ENCODE measurements at places on chromosomes 16 and 17.

DNA sequence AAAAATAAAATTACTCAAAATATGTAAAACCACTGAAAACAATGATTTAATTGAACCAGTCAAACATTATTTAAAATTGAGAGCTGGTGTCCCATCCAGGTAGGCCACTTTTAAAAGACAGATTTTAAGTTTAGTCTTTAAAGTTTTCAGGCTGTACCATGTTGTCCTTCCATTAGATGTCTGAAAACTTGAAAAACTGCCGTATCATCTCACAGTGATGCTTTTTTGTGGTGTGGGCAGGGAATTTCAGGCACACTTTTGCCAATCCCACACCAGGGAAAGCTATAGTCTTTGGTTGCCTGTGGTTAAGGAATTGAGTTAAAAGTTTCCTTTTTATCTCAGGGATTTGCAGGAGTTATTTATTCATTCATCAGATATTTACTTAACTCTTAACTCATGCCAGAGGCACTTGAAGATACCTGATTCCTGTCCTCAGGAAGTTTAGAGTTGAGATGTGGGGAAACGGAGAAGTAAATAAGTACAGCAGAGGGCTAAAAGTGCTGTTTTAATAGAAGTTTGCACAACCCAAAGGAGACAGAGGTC lies 3.2 kb downstream of the SNTB2 start:
- no peak for DNase-seq

GRCh38 chr16:57260294-57260929 lies 15.4 kb downstream of the ARL2BP start:
- peak; percentile 55 for DNase-seq

DNA sequence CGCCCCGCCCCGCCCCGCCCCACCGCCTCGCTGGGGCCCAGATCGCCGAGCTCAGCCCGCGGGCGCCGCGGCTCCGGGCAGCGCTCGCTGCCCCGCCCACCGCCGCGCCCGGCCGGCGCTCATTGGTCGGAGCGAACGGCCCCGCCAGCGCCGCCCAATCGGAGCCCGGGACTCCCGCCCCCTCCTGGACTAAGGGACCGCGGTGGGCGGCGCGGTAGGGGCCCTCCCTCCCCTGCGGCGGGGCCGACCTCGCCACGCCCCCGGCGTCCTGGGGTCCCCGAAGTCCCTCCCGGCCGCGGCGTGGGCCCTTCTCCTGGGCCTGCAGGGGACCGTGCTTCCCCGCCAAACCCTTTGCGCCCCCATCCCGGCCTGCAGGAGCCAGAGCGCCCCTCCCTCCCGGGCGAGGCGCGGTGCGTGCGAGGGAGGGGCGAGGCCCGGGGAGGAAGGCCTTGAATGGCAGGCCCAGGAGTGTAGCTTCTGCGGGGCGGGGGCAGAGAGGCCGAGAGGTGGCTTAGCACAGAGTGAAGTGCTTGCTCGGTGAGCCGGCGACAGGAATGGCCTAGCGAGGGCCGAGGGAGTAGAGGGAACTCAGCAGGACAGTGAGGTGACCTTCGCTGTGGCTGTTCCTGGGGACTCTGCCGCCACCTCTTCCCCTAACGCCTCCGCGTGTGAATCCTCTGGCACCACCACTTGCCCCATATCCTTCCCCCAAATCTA lies at the start of gene CAMKK1:
TSS of gene CAMKK1 (minus strand) at position 51 of the 717 bp plus-strand sequence. CDS start 7,366 bp downstream, outside the sequence.
- DNase-seq = peak; percentile 79

DNA sequence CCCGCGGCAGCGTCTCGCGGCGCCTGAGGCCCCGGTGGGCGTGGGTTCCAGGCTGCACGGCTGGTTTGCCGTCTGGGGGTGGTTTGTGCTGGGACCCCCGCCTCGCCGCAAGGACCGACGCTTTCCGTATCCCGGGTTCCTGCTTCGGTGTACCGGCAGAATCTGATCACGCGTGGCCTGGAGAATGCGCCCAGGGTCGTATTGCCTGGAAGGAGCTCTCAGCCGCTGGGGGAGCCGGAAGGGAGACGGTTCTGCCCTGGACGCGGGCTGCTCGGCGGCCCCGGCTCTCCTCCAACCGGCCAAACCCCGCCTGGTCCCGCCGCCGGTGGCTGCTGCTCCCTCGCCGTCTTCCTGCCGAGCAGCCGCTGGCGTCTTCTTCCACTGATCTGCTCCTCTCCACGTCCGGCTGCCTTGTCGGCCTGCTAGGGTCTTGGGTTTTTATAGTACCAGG lies 39.8 kb downstream of the ZNF778 start:
- DNase-seq = no peak

DNA sequence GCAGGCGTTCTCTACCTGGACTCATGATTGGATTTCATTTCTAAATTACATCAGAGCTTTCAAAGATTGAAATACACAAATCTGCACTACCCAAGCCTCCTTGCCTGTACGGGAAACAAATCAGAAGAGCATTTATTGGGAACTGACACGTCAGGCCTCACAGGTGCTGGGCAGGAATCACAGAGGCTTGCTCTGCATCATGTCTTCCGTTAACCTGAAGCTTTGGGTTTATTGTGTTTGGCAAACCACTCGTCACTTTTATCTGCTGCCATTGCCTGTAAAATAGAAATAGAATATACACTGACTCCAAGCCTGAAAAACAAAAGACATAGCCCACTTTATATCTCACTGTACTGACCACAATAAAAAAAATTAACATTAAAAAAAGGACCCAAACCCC lies 7.9 kb upstream of the GEMIN4 start:
- no peak for DNase-seq

DNA sequence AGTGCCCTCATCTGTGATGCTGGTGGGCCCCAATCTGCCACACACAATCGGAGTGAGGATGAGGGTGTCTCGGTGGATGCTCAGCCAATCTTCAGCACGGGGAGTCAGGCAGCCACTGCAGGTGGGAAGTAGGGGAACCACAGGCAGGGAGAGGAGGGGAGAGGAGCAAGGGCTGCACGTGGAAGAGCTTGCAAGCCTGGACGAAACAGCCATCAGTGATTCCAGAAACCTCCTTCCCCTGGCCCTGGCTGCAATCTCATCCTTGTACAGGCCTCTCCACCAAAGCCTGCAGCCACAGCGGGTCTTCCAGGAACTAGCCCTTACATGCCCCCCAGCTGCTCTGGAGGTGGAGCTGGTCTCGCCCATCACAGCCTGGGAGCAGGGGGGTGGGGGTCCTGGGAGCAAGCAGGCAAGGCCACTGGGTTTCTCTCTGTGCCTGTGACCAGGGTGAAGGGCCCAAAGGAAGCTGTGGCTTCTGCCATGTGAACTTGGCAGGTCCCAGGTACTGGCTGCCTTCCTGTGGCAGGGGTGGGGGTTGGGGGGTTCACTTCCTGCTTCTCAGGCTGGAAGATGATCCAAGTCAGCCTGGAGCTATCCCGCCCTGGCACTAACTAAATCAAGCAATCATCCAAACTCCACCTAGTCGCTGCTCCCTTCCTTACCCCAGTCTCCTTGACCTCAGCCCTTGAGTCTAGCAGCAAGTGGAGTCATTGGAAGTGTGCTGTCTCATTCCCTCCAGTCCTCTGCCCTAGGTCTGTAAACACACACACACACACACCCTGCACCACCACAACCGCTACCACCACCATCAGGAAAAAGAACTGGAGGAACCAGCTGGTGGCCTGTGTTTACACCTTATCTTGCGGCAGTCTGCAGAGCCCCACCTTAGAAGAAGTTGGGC lies 29.4 kb upstream of the MLKL start:
- DNase-seq = no peak

GRCh38 chr17:45718791-45719190 lies 65.3 kb upstream of the CRHR1 start:
- DNase-seq = no peak

DNA sequence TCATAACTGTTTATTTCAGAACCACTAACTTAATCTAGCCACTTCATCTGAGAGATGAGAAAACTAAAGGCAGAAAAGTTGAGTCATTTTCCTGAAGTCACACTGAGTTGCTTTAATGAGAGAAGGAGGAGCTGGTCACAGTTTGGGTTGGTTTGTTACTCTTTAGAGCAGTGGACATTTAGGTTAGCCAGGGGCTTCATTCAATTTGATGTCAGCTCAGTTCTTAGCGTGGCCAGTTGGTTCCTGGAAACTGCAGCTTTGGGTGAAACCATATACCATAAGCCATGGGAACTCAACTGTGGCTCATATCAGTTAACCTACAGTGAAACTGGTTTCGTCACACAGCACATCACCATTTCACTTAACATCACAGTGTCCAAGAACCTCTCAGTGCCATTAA lies 59.2 kb upstream of the ADORA2B start:
- DNase-seq = peak; percentile 11

DNA sequence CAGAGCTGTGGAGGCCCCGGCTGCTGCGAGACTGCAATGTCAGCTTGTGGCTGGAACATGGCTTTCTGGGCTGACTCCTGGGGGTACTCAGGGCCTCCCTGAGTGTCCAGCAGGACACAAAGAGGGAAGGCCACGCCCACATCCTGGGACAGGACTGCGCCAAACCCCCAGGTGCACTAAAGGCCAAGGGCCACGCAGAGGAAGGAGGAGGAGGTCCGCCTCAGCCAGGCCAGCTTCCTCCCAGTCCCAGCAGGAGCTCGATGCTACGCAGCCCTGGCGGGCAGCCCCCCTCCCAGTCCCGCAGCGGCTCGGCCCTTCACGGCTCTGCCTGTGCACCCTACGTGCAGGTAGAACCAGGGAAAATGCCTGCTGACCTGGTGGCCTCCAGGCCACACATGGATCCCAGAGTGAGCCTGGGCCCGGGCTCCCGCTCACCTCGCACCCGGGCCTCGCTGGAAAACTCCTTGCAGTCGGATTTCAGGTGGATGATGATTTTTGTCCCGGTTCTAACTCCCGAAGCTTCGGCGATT lies 21.2 kb downstream of the DNASE1 start:
- DNase-seq = no peak

GRCh38 chr16:22206013-22206841 lies at the start of gene EEF2K:
Gene EEF2K (plus strand): TSS chr16:22206278. CDS start chr16:22225730, 19,452 bp downstream.
- peak; percentile 98 for DNase-seq

DNA sequence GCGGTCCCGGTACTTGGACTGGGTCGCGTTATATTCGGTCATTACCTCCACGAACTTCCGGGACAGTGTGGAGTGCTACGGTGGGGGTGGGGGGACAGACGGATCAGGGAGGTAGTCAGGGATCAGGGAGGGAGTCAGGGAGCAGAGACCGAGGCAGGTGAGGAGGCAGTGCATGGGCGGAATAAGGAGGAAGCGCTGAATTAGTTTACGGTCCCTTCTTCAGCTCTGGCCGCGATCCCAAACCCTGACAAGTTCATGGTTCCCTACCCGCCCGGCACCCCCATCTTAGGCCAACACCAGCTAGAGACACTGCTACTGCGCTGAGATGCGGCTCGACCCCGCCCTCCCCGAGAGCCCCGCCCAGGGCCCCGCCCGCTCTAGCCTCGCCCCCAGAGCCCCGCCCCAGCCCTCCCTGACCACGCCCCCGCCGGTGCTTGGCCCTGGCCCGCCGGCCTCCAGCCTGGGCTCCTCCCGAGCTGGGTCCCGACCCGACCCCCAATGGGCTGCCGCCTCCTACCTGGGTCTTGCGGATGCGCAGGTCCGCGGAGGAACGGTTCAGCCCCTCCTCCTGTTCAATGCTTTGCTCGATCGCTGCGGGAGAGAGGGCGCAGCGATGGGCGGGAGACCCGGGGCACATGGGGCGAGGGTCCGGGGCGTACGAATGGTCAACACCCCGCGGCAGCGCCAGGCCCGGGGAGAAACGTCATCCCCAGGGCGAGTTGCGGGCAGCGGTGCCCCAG lies 12.1 kb downstream of the HSD3B7 start:
- peak; percentile 87 for DNase-seq

GRCh38 chr17:77322514-77323412 lies 182.0 kb downstream of the SEC14L1 start:
- peak; percentile 97 for DNase-seq

DNA sequence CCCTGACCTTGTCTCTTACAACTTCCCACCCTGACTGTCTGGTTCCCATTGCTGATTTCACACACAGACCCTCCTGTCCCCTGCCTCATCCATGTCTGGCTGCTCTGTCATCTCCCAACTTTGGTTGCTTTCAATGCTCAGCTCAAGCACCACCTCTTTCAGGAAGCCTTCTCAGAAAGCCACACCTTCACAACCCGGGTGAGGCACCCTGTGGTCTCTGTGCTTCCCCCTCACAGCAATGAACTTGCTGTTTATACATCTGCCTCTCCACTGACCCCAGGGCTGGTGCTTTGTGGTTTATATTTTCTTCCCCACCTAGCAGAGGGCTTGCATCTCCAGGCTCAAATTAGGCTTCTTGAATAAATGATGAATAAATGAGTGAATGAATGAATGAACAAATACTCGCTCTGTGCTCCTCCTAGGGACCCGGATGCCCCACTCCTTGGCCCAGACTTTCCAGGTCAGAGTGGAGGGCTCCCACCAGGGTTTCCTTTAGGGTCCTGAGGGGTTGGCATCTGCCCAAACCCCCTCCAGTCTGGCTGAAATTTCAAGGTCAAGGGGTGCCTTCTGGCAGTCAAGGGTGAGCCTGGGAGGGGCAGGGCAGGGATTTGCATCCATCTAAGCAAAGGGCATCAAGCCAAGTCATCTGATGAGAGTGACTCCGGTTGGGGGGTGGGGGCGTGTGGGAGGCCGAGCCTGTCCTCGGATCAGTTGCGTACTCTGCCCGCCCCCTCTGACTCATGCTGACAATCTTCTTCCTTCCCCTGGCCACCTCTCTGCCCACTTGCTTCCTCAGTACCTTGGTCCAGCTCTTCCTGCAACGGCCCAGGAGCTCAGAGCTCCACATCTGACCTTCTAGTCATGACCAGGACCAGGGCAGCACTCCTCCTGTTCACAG lies at the start of gene ITGAX:
TSS of gene ITGAX (plus strand) at position 783 of the 898 bp plus-strand sequence. CDS start at position 862, 79 bp downstream.
- DNase-seq = peak; percentile 40

GRCh38 chr16:72064361-72064894 lies 1.4 kb downstream of the HPR start:
- DNase-seq = no peak

DNA sequence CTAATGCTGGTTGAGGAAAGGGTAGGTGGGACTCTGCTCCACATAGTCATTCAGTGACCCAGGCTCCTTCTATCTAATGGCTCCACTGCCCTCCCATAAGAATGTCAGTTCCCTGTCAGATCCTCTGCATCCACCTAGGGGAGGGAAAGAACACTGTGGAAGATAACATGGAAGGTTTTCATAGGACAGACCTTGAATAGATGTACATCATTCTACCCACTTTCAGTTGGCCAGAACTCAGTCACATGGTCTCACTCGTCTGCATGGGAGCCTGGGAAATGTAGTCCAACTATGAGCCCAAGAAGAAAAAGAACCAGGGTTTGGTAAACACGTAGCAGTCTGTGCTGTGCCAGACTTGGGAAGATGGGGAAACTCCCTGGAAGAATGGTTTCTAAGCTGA lies 27.1 kb upstream of the SCNN1B start:
- no peak for DNase-seq

- peak; percentile 43 for DNase-seq
Observed at GRCh38 chr16:47461598-47462266, 601 bp downstream of the PHKB start.

- no peak for DNase-seq
Observed at GRCh38 chr16:59356709-59357108, 622.6 kb upstream of the GOT2 start.

- no peak for DNase-seq
Observed at GRCh38 chr16:46730126-46730525, 18.0 kb downstream of the MYLK3 start.

GRCh38 chr17:10151667-10152496 lies 46.5 kb downstream of the GAS7 start:
- DNase-seq = no peak

- no peak for DNase-seq
Observed at GRCh38 chr16:54945063-54945462, 14.4 kb downstream of the IRX5 start.

- DNase-seq = peak; percentile 57
Observed at GRCh38 chr17:36544044-36544306, 744 bp upstream of the GGNBP2 start.

GRCh38 chr16:61665512-61665911 lies 370.7 kb downstream of the CDH8 start:
- DNase-seq = no peak

- DNase-seq = peak; percentile 23
Observed at GRCh38 chr16:56628486-56629350, 3.1 kb downstream of the MT1E start.

Data from HCEC 1CT (cell line).